ENCODE measurements at places on chromosomes 13 and 19. TPM values are rescaled to one million over a fixed set of nuclear protein-coding genes. Genes with fewer than 3 reads are reported as not detected.

Gene ZFP82
- 3.8 TPM for polyA plus RNA-seq

Gene BABAM1
- 90.1 TPM for polyA plus RNA-seq

Gene KLK8
- polyA plus RNA-seq: not detected

DNA sequence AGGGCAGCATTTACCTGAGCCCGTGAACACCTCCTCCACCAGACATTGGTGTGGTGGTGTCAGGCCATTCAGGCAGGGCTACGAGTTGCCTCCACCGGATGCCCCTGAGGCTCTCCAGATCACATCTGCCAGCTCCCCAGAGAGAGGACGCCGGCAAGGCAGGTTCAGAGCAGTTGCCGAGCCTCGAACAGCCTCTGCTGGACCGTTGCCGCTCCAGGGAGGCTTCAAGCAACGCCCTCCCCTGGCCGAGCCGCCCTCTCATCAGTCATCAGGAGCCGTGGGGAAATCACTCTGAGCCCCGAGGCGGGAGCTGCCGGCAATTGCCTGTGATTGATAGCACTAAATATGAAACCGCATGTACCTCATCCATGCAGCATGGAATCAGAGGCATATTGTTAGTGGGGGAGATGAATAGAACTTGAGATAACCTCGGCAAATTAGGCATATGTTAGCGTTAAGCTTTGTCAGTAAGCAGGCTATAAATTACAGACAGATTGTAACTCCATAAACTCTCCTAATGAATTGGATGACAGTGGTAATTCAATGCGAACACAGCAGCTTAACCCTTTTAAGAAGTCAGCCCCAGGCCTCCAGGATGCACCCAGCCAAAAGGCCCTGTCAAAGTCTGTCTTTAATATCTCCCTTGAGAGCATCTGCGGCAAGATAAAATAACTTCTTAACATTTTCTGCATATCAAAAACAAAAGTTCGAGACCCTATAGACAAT is 29.8 kb upstream of the SPACA7 start:
- no peak for DNase-seq

GRCh38 chr13:29911781-29912418 is 61.5 kb upstream of the UBL3 start:
- DNase-seq: no peak

GRCh38 chr13:20491926-20492435 is 33.7 kb downstream of the CRYL1 start:
- no peak for DNase-seq

GRCh38 chr19:52871466-52871865 is 14.0 kb upstream of the ZNF468 start:
- no peak for DNase-seq

DNA sequence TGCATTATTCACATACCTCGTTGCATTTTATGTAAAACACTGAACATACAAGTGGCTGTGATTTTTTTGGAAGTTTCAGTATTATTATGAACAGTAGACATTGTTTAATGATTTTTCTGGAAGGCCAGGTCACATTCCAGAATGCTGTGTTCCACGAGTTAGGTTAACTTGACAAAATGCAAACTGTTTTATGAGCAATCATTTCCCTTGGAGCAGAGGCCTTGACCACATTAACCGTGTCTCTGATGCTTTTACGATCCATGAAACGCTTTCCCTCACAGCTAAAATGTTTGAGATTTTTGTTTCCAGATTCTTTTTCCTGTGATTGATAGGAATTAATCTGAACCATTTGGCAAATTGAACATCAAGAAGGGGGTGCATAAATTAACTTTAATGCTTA is 57.8 kb downstream of the MBNL2 start:
- DNase-seq: peak; percentile 66

- DNase-seq: no peak
These were observed 164.8 kb upstream of the KL start for GRCh38 chr13:32851083-32852069.

- peak; percentile 6 for DNase-seq
These were observed 42.0 kb upstream of the MAB21L1 start for GRCh38 chr13:35518337-35518946.

DNA sequence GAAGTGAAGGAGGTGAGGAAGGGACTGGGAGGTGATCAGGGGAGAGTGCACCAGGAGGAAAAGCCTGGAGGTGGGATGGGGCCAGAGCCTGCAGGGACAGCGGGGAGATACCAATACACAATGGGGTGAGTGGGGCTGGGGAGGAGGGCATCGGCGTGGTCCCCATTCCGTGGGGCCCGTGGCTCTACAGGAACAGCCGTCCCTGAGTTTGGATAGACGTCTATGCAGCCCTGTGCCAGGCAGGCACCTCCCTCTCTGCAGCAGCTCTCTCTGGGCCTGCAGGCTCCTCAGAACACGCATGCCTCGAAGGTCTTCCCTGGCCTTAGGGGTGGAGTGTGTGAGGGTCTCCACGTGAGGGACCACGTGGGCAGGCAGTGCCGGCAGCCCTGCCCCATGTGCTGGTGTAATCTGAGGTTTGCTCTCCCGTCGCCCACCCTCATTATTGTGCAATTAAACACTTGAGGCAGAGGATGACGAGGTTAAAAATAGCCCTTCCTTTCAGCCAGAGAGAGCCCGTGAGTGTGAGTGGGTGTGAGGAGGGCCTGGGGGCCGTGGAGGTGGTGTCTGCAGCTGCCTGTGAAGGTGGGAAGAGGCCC is 16.5 kb downstream of the C2CD4C start:
- DNase-seq: no peak

- DNase-seq: no peak
These were observed 7.8 kb downstream of the ACTN4 start for GRCh38 chr19:38655148-38655824.

GRCh38 chr19:6032381-6032780 is 54.4 kb upstream of the RANBP3 start:
- DNase-seq: no peak

- no peak for DNase-seq
These were observed 25.1 kb downstream of the ELF1 start for GRCh38 chr13:40993987-40994386.

Measured in BJ (cell line).